ENCODE measurements at places on chromosomes 5 and 9.

DNA sequence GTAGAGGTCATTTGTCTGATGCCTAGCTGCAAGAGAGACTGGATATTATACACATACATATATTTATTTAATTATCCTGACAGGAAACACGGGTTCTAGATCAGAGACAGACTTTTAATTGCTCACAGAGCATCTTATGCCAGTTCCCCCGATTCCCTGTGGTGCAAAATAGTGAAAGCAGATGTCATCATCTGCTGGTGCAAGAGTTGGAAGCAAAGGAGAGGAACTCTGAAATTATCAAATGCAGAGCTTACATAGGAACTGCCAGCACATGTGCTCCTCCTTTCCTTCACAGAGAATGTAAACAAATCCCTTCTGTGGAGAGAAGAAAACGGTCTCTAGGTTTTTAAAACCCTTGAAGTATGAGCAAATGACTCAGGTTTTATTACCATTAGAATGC lies 69.3 kb downstream of the DTWD2 start:
- DNase-seq, result no peak

- no peak for DNase-seq
Measured at GRCh38 chr9:35993976-35994720, 36.2 kb upstream of the OR2S2 start.

DNA sequence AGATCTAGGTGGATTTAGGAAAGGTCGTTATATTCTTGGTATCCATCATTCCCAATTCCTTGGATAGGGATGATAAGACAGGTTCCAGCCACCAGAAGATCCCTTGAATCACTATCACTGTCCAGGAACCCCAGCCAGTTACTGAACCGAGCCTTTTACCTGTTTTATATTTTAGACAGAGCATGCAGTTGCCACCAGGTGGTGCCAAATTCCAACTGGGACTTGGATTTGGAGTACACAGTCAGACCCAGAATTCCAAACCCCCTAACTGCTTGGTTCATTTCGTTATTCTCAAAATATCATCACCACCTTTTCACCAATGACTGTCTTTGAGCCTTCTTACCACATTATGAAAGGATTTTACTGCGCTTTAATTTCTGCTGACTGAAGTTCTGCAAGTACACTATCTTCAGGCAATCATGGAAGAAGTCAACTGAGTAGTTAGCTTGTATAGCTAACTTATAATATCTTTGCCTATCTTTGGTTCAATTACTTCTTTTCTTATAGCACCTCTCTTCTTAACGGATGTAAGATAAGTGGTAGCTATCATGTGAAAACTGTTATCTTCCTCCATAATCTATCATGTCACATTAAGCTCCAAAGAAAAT lies 191.8 kb downstream of the PRR16 start:
- peak; percentile 49 for DNase-seq

DNA sequence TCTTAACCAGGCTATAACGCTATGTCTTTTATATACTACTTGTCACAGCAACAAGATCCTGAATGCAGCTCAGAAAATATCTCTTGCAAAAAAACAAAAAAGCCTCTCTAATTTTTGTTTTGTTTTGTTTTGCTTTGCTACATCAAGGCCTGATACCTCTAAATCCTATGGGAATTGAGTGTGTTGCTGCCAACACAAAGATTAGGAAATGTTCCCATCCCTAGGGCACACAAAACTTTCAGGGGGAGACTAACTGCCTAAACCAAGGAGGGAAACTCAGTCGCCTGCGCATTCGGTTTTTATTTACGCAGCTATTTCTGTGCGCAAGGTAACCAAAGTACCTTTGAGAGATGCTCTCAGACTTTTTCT lies 1.7 kb downstream of the SSBP2 start:
- DNase-seq, result no peak

GRCh38 chr9:22452415-22453010 lies 5.9 kb downstream of the DMRTA1 start:
- peak; percentile 63 for DNase-seq

- no peak for DNase-seq
Measured at GRCh38 chr5:135195270-135195608, 161.2 kb upstream of the PITX1 start.

DNA sequence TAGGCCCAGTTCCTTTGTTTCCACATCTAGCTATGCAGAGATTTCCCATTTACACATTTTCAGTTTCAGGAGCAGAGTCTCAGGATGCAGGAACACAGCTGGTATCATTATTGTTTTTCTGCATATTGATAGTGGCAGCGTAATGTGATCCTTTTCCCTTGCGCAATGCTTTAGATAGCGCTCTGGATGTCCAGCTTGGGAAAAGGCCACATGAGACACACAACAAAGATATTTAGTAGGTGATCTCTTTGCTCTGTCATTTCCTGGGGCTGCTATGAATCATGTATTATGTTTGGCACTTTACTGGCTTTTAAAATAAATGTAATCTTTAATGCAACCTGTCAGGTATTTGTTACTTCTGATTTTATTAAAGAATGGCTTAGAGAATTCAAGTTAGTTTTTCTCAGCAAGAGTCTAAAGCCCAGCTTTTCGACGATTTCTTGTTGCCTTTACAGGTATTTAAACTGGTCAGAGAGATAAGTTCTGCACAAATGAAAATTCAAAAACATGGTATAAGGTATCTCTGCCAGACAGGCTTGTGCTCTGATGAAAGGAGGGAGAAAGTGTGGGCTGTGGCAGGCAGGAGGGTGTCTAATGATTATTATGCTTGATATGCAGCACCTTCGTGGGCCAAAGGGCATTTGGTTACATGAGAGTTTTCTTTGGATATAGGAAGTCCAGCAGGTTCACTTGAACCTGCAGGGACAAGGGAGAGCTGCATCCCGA lies 42.2 kb downstream of the PTTG1 start:
- peak; percentile 93 for DNase-seq

GRCh38 chr5:25754895-25755294 lies 1110.1 kb upstream of the CDH10 start:
- DNase-seq, result peak; percentile 11

GRCh38 chr5:14036514-14036913 lies 92.0 kb upstream of the DNAH5 start:
- peak; percentile 82 for DNase-seq

Measured in ELR (cell line).